ENCODE measurements at places on chromosomes 6 and 20.

GRCh38 chr6:4185419-4185818 lies 50.0 kb upstream of the ECI2 start:
- DNase-seq, result no peak

- DNase-seq, result no peak
These were observed 123.0 kb downstream of the SMAP1 start for GRCh38 chr6:70790483-70791224.

GRCh38 chr6:108805611-108806167 lies 42.5 kb upstream of the ARMC2 start:
- no peak for DNase-seq

- DNase-seq, result no peak
These were observed 39.2 kb downstream of the C6orf132 start for GRCh38 chr6:42103216-42103615.

DNA sequence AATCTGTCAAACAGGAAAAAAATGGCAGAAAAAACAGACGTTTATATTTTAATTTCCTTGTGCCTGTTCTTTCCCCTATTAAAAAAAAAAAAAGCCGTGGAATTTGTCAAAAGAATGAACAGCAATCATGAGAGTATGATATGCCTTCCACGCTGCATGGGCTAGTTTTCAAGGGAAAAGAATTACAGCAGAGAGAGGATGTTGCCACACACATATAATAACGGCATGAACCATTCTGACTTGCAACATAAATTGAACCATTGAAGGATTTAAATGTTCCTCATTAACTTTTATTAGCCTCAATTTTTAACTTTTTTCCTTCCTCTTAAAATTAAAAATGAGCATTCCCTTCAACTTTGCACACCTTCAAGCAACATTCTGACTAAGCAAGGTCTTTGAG lies 301.8 kb downstream of the FOXC1 start:
- no peak for DNase-seq

GRCh38 chr20:59101961-59102360 lies 59.4 kb upstream of the PRELID3B start:
- no peak for DNase-seq

DNA sequence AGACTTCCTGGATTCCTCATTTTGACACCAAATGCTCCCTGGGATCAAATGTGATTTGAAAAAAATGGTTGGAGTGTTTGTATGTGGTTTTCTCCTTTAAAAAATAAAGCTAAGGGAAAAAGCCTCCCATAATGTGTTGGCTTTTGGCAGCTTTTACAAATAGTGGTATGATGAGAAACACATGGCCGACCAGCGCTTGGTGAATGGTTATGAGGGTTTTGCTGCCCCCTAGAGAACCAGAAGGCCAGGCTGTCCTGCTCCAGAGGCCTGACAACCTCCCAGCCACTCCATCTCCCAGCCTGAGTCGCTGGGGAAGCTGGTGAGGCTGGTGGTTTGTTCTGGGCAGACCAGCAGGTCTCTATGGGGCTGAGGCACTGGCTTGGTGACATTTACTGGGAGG lies 69.3 kb downstream of the CLIC5 start:
- DNase-seq, result no peak

DNA sequence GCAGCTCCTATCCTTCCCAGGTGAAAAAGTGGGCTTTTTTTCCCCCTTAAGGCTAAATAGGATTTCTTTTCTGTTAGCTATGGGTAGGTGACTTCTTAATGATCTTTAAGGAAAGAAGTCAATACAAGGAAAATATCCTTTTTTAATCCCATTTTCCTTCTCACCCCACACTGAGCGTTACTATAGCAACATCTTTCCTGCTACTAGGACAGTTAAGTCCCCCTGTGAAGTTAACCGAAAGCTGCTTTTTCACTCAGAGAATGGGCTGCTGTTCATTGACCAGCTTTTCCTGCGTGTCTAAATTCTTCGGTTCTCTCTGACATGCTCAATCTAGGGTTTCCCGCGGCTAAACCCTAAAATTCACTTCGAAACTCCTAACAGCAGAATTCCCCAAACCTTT lies 173.1 kb upstream of the AGPAT4 start:
- no peak for DNase-seq

- DNase-seq, result no peak
These were observed 138.0 kb downstream of the TBC1D7 start for GRCh38 chr6:13190376-13190775.

GRCh38 chr6:13253272-13253671 lies 75.1 kb downstream of the TBC1D7 start:
- DNase-seq, result no peak

DNA sequence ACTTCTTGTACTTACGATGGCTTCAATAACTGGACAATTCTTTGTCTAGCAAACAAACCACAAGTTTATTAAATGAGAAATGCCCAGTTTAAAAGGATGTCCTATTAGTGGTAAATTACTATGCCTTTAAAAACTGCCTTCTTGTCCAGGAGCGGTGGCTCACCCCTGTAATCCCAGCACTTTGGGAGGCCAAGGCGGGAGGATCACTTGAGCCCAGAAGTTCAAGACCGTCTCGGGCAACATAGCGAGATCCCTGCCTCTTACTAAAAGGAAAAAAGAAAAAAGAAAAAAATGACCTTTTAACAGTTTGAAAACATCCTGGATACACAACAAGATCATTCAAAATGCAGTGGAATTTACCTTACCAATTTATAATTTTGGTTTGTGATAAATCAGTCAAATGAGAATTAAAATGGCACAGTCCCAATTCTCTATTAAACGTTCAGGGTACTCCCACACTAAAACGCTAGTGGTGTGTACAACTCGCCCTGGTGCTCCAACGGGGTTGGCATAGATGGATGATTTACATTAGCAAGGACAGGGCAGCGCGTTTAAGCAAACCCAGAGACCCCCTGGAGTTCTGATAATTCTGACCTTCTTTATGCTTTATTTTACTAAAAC lies 2.3 kb downstream of the ZBTB2 start:
- no peak for DNase-seq

- DNase-seq, result no peak
These were observed 467.6 kb upstream of the HS3ST5 start for GRCh38 chr6:114810468-114810867.

DNA sequence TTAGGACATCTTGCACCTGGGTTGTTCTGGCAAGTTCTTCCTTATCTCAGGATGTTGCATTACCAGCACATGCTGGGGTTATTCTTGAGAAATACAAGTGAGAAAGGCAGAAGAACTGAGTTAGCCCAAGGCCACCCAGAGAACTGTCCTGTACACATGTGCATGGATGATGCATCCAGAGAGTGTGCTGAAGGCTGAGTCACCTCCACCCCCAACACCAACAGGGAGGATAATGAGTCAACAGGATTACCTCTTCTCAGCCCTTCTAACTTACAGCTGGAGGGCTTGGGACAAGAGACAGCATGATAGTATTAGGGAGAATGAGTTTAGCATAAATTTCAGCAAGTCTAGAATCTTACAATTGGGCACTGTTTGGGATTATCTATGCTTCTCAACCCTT lies 8.5 kb downstream of the SCGN start:
- no peak for DNase-seq

- no peak for DNase-seq
These were observed 242.0 kb downstream of the TBXT start for GRCh38 chr6:165925474-165926156.

DNA sequence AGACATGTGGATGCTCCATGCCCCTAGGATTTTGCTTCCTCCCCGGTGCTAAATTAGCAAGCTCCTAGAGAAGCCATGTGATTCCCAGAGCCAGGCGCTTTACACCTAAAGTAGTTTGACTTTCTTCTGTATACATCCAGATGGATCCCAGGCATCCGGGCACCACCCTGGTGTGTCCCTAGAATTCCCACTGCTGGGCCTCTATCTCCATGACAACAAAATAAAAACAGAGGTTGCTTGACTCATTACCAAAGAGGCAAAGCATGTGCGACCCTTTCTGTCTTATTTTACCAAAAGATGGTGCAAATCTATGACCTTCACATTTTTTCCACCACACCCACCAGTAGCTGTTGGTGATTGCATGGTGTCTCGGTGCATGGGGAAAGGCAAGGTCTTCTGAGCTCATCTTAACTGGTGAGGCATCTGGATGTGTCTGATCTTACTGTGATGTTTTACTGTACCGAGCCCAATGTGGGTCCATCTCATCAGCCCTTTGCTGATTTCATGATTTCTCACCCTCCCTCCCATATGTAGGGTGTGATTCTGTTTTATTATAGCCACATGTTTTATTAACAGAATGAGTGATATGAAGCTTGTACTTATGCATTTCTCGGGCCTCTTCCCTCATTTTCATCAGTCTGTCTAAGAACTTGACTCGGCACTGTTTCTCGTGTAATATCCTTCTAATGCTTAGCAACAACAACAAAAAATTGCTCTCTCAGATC lies 27.4 kb upstream of the VAPB start:
- DNase-seq, result no peak

- no peak for DNase-seq
These were observed 617.2 kb downstream of the PTPRT start for GRCh38 chr20:42572320-42573016.

- DNase-seq, result no peak
These were observed 1.5 kb upstream of the SLC2A4RG start for GRCh38 chr20:63737945-63738686.

DNA sequence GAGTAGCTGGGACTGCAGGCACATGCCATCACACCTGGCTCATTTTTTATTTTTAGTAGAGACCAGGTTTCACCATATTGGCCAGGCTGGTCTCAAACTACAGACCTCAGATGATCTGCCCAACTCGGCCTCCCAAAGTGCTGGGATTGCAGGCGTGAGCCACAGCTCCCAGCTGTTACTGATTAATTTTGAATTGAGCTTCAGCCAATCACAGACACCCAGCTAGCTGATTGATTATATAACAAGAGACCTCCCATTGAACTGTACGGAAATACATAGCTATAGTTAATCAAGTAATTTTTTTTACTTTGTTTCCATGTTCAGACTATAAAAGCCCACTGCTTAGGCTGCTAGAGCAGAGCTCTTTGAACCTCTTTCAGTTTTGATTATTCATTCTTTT lies 31.6 kb downstream of the PKIB start:
- DNase-seq, result no peak

GRCh38 chr6:128412680-128413079 lies 107.7 kb downstream of the PTPRK start:
- DNase-seq, result no peak

Data from stimulated activated CD8-positive, alpha-beta memory T cell treated with anti-CD3 and anti-CD28 coated beads, Interleukin-15, amount 100 ng/mL, for 4 hours (primary cell).